ENCODE measurements at places on chromosomes 3 and 15.

- no peak for DNase-seq
Measured at GRCh38 chr15:90911302-90911623, 8.2 kb downstream of the MAN2A2 start.

DNA sequence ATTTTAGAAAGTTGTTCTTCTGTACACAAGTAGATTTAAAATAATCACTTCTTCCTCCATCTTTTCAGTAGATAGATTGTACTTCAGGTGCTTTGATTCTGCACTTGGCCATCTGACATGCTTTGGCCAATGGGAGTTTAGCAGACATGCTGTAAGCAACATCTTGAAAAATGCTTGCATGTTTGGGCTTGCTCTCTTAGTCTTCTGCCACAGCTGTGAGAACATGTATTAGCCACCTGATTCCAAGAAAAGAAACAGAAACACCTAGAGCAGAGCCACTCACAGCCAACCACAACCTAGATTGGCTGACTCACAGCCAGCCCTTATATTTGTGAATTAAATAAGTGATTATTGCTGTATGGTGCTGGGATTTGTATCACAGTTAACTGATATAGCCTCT, 70.2 kb upstream of the GADL1 start:
- no peak for DNase-seq

GRCh38 chr3:44339181-44340057, 853 bp downstream of the TCAIM start:
- DNase-seq: peak; percentile 29

DNA sequence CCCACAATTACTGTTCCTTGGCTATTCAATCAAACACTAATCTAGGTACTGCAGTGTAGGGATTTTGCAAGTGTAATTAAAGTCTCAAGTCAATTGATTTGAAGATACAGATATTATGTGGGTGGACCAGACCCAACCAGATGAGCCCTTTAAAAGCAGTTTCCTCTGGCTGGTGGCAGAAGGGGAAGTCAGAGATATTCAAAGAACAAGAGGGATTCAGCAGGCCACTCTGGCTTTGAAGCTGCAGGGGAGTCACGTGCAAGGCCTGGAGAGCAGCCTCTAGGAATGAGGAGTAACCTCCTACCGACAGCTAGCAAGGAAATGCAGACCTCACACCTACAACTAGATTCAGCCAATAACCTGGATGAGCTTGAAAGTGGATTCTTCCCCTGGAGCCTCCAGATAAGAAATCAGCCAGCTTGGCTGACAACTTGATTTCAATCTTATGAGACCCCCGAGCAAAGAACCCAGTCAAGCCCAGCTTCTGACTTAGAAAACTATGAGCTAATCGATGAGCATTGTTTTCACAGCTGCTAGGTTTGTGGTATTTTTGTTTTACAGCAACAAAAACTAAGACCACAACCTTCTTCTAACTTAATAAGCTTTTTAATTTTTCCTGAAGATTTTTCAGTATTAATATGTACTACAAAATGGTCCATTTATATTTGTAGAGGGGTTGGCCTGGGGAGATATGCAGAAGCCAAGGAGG, 13.4 kb downstream of the HACD2 start:
- no peak for DNase-seq

GRCh38 chr15:55552926-55553325, 35.2 kb downstream of the PYGO1 start:
- peak; percentile 70 for DNase-seq

GRCh38 chr3:11698326-11699082, 54.8 kb upstream of the VGLL4 start:
- DNase-seq: peak; percentile 9

DNA sequence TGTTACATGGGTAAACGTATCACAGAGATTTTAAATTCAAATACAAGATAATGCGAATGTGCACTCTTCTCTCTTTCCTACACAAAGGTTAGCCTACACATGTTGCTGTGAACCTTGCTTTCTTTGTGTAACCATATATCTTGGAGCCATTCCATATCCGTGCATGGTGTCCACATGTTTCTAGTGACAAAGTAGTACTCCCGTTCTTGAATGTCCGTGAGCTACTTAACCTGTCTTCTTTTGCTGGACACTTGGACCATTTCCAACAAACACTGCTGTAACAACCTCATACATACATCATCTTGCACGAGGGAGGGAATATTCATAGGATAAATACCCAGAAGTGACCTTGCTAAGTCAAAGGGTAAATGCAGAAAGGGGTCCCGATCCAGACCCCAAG, 75.0 kb downstream of the STRIT1 start:
- DNase-seq: no peak

GRCh38 chr15:80854104-80854503, 74.9 kb downstream of the CEMIP start:
- no peak for DNase-seq

DNA sequence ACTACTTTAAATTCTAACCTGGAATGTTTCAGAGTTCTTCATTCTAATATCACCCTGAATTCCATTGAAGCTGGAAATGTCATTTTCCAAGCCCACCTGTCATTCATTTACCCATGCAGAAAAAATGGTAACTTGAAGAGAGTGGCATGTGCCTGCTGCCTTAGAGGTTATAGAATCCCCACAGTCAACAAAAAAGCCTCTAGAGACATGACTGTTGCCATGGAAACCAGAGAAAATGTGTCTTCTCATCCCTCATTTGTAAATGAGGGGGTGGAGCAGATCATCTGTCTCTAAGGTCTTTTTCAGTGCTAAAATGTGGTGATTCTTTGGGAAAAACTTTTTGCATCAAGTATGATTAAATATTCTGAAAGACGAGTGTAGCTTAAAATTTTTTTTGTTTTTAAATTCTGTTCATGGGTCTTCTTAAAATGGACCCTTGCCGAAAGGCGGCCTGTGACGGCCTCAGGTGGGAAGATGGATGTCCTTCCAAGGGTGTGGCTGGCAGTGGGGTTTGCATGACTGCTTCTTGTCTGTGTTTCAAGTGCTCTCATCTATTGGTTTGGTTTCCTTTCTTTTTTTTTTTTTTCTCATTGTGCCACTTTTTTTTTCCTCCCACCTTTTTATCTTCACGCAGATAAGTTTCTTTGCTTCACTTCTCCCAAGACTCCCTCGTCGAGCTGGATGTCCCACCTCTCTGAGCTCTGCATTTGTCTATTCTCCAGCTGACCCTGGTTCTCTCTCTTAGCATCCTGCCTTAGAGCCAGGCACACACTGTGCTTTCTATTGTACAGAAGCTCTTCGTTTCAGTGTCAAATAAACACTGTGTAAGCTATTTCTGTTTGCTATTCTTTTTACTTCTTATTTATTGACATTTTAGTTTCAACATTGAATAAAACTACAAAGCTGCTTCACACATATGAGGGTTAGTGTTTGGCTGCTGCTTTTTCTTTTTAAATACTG, 23.0 kb downstream of the TPM1 start:
- DNase-seq: no peak

DNA sequence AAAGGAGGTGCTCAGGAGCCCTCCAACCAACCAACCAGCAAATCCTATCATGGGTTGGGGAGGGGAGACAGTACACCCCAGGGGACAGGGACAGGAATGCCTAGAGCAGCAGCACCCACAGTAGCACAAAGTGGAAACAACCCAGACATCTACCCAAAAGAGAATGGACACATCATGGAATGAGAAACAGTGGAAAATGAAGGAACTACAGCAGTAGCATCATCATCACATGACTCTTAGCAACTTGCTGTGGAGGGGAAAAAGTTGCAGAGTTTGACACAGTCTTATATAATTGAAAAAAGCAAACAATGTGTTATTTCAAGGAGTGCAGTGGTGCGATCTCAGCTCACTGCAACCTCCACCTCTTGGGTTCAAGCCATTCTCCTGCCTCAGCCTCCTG, 11.0 kb downstream of the C3orf22 start:
- DNase-seq: no peak

GRCh38 chr3:194740859-194741491, 55.3 kb downstream of the FAM43A start:
- DNase-seq: peak; percentile 59

DNA sequence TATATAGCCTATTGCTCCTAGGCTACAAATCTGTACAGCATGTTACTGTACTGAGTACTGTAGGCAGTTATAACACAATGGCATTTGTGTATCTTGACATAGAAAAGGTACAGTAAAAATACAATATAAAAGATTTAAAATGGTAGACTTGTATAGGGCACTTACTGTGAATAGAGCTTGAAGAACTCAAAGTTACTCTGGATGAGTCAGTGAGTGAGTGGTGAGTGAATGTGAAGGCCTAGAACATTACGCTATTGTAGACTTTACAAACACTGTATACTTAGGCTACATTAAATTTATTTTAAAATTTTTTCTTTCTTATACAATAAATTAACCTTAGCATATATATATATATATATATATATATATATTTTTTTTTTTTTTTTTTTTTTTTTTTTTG, 140.0 kb upstream of the UBE2E1 start:
- DNase-seq: peak; percentile 29

DNA sequence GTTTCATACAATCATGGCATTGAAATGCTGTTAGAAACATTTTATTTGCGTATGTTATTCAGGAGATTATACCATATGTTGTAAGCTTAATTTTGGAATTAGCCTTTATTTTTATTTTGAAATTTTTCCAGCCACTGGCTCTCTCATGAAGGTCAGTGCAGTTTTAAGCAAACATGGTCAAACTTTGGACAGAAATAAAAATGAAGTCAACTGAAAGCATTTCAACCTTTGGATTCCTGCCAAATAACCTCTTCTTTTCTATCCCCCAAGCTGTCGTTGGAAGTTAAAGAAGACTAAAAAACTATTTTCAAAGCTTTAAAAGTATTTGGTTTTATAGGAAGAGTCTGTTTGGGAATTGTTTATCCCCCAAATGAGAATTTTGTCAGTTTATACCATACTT, 846.6 kb downstream of the MCTP2 start:
- DNase-seq: no peak

DNA sequence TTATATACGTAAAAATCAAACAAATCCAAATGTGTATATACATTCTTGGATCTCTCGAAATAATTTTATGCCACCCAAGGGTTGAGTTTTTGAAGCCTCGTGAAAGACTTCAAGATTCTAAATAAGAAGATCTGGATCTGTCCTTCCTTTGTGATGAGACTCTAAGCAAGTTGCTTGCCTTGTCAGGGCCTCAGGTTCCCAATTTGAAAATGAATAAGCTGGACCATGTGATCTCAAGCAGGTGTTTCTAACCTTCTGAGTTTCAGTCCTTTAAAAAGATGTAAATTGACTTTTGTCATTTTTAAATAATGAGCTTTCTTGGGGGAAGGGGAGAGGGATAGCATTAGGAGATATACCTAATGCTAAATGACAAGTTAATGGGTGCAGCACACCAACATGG, 137.1 kb downstream of the P3H2 start:
- no peak for DNase-seq

GRCh38 chr3:38985581-38985980, 66.2 kb downstream of the SCN11A start:
- DNase-seq: peak; percentile 21

DNA sequence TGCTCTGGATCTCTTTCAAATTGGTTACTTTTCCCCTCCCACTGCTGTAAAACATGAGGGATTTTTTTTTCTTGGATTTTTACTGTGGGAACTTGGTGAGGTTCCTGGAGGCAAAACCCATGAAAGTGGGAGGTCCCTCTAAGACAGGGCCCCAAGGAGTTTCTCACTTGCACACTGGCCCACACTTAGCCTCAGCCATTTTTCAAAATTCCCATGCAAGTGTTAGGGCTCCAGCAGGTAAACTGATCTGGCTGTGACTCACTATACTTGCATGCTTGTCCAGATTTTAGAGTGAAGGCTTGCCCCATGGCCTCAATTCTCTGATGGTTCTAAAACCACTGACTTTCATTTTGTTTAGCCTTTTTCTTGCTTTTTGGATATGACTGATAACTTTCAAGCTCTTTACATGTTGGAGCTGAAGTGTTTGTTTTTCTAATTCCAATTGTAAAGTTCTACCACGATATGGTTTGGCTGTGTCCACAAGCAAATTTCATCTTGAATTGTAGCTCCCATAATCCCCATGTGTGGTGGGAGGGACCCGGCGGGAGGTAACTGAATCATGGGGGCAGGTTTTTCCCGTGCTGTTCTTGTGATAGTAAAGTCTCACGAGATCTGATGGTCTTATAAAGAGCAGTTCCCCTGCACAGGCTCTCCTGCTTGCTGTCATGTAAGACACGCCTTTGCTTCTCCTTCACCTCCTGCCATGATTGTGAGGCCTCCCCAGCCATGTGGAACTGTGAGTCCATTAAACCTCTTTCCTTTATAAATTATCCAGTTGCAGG, 37.7 kb downstream of the MCCC1 start:
- no peak for DNase-seq

DNA sequence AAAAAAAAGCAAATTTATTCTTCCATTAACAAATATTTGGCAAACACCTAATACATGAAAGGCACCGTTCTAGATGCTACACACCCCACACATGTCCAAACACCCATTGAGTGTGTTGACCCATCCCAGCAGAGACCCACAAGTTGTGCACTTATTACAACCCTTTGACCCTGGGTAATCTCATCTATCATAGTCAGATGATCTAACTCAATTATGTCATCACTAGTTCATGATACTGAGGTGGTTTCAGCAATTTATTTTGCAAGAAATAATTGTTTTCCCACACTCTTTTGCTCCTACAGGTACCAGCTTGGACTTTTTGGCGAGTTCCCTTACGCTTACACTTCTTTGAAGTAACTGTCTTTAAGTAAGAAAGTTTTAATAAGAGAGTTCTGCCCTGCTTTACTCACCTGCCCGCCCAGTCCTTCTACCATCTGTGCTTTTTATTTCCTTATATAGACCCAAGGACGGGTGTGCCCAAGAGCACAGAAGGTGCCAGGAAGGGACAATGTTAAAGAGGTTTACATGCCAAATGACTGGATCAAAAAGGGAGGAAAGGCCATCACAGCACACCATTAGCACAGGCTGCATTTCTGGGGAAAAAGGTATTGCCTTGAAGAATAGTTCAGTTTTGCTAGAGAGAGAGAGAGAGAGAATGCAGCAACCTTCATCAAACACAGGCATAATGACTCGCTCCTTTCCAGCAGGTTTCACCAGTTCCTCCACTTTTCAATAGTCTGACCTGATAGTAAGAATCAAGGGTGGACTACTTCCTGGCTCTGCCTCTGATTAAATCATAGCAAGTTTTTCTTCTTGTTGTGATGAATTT, 54.5 kb upstream of the ATP11B start:
- no peak for DNase-seq

GRCh38 chr15:68817304-68818065, 3.2 kb downstream of the ANP32A start:
- peak; percentile 42 for DNase-seq

GRCh38 chr15:100049936-100050876, 291.6 kb downstream of the ADAMTS17 start:
- DNase-seq: no peak

- peak; percentile 80 for DNase-seq
Measured at GRCh38 chr15:65638681-65639089, 16.9 kb downstream of the SLC24A1 start.

GRCh38 chr15:38992506-38992905, 427.9 kb upstream of the RASGRP1 start:
- peak; percentile 17 for DNase-seq

GRCh38 chr3:162218479-162218878, 721.9 kb downstream of the OTOL1 start:
- no peak for DNase-seq

GRCh38 chr3:178492491-178492890, 43.7 kb upstream of the KCNMB2 start:
- no peak for DNase-seq

- no peak for DNase-seq
Measured at GRCh38 chr15:53808058-53808706, 48.7 kb upstream of the WDR72 start.
